Activated T-cell treated with anti-CD3 and anti-CD28 coated beads, Interleukin-2, amount 50 U/mL, for 48 hours (primary cell): ENCODE measurements at places on chromosomes 12 and 14.
A peak's percentile ranks its signal among the peaks of the same experiment; 100 is the strongest.

DNA sequence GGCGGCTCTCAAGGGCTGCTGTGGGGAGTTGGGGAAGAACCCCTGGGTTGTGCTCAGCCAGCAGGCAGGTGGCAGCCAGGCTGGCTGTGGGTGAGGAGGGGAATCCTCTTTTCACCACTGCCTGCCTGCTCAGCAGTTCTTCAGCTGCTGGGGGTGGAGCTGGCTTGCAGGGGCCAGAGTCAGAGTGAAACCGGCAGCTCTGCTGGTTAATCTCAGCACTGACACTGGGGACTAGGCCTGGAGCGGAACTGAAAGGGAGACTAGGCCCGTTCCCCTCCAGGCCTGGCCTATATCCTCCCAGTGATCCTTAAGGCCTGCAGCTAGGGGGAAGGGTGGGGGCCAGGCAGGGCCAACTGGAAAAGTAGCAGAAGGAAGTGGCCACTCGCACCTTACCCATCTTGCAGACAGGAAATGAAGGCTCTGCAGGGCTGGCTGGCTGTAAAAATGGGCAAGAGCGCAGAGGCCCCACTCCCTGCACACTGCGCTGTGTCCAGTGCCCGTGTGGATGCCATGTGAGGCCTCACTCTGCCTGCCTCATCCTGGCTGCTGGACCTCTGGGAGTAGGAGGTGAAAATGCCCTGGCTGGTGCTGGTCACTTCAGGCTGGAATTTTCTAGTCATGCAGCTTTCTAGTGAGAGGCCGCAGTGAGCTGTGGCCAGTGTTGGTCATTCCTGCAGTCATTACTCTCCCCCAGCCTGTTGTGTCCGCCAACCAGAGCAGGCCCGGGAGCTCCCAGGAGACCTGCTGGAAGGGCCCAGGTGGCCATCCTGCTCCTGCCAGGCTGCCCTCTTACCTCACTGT is 39.4 kb downstream of the SH2B3 start:
- peak; percentile 91 for DNase-seq

GRCh38 chr12:25397001-25397400 is 146.3 kb upstream of the KRAS start:
- DNase-seq, result no peak

- DNase-seq, result no peak
Measured at GRCh38 chr14:91068642-91069041, 8.2 kb upstream of the RPS6KA5 start.

DNA sequence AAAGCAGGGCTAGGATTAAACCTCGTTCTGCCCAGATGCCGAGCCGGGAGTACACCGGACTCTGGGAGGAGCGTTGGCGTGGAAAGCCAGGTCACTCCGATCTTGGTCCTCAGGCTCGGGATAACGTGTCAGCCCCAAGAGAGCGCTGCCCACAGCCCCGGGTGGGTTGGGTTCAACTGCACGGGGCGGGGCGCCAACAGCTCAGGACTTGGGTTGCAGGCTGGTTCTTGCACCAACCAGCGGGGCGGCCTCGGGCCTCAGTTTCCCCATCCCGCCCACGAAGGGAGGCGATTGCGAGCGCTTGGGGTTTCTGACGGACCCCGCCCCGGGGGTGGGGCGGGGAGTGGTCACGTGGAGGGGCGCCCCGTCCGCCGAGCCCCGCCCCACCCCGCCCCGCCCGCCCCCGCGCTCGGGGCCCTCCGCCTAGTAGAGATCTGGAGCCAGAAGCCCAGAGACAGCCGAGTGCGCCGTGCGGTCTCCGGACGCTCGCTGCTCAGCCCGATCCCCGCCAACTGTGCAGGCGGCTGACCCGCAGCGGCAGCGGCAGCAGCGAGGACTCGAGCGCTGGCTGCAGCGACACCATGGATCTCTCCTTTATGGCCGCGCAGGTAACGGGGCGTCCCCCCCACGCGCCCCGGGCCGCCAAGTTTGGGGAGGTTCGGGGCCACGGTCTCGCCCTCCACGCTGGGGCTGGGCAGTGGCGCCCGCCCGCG is at the start of gene C14orf132:
Gene C14orf132, plus strand, starts transcription at position 443 of the 713 bp plus-strand sequence. Its CDS starts 139 bp downstream, at position 582.
- peak; percentile 69 for DNase-seq

- no peak for DNase-seq
Measured at GRCh38 chr12:62292761-62293344, 32.6 kb downstream of the USP15 start.

GRCh38 chr14:71629765-71630492 is 302.3 kb upstream of the RGS6 start:
- no peak for DNase-seq

- no peak for DNase-seq
Measured at GRCh38 chr12:65602253-65602609, 222.1 kb upstream of the HMGA2 start.

- no peak for DNase-seq
Measured at GRCh38 chr12:110266980-110267620, 13.9 kb upstream of the ATP2A2 start.

DNA sequence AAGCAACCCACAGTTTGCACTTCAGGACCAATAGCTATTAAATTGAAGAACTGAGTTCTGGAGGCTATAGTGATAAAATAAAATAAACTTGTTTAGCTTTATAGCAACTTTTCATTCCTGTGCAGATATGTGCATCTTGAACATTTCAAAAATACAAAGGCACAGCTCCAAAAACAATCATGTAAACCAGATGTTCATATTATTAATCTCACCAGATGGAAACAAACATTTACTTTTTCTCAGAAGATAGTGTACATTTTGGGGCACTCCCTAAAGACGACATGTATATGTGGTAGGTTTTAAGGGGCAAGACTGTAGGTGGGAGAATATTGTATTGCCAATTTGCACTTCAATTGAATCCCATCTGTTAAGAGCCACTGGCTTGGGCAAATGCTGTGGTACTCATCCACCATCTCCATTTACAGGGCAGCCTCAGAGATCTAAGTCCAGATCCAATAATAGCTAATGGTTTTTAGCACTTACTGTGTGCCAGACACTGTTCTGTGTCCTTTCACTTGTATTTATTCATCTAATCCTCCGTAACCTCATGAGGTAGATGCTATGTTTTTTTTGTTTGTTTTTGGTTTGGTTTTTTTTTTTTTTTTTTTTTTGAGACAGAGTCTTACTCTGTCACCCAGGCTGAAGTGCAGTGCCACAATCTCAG is 49.1 kb downstream of the PTGER2 start:
- DNase-seq, result no peak

DNA sequence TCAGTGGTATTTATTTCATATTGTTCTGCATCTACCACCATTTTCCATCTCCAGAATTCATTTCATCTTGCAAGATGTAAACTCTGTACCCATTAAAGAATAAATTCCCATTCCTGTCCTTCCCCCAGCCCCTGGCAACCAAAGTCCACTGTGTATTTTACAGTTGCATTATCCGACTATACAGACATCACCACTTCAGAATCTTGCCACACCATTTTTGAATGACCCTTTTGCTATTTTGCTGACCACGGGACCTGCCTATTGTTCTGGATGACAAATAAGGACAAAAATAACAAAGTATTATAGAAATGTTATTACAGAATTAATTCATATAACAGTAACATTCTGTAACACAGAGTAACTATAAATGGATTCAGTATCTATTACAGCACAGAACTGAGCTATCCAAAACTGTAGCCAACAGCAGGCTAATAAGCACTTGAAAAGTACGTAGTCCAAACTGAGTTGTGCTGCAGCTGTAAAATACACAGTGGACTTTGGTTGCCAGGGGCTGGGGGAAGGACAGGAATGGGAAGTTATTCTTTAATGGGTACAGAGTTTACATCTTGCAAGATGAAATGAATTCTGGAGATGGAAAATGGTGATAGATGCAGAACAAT is 61.3 kb downstream of the CDK17 start:
- no peak for DNase-seq

- DNase-seq, result no peak
Measured at GRCh38 chr12:40013847-40014246, 92.0 kb downstream of the SLC2A13 start.
